Stimulated activated CD4-positive, alpha-beta T cell treated with anti-CD3 and anti-CD28 coated beads, TNF-alpha, amount 100 ng/mL, for 48 hours (primary cell): ENCODE measurements at places on chromosomes 11 and 22.

GRCh38 chr22:42308892-42309468 lies 38.5 kb upstream of the TCF20 start:
- no peak for DNase-seq

DNA sequence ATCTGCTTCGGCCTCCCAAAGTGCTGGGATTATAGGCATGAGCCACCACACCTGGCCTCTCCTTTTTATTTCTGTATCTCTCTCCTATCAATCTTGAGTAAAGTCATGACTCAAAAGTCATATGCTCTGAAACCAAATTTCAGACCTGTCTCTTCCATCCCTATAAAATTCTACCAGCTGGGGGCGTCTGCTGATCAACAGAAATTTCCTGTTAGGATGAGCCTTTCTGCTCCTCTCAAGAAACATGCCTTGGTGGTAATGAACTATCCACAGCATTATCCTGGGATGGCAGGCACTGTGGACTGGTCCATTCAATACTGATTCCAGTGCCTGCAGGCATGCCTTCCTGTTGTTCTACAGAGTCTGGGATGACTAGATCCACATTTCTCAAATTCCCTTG lies 472.6 kb downstream of the NELL1 start:
- DNase-seq, result no peak

- DNase-seq, result no peak
These were observed 439.7 kb downstream of the BUD13 start for GRCh38 chr11:116333001-116333535.

- no peak for DNase-seq
These were observed 7.9 kb downstream of the FOXR1 start for GRCh38 chr11:118979434-118979833.

DNA sequence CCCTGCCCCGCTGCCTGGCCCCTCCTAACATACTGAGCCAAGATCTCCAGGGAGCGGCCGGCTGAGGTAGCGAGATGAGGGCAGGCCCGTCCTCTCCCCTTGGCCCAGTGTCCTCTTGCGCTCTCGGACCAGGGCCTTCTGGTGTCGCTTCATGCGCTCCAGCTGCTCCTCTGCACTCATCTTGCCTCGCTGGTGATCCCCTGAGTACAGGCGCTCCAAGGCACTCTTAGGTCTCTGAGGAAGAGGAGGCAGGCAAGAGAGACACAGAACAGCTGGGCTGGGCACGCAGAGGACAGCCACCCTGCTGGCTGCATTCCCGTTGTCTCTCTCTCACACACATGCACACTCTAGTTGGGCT lies 50.6 kb downstream of the C11orf58 start:
- DNase-seq, result no peak

DNA sequence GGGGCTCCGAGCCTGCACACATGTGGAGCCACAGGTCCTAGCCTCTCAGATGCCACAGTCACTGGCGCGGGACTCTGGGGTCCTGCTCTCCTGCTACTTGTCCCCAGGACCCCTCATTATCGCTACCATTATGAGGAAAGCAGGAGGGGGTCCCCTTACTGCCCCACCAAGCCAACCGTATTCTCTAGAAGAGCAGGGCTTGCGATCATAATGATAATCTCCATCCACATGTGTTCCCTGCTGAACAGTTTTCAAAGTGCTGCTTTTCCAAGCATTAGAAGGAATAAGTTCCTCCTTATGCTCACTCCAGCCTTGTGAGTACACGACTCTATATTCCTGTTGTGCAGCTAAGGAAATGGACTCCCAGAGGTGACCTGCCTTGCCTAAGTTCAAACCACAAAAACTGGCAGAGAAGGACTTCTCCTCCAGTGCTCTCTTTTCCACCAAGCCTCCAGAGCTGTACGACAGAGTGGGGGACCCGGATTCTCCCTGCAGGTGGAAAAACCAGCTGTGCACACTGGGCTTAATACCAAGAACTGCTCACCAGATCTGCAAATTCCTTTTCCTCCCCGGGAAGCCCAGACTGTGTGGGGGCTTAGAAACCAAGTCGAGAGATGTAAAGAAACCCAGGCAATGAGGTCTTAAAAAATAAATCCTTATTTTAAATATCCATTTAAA lies 92.8 kb upstream of the DRD2 start:
- DNase-seq, result no peak

- no peak for DNase-seq
These were observed 16.2 kb upstream of the MUC5B start for GRCh38 chr11:1206391-1207271.

GRCh38 chr11:64947208-64947814 lies 11.6 kb upstream of the GPHA2 start:
- DNase-seq, result no peak

GRCh38 chr11:128236506-128237498 lies 350.6 kb downstream of the ETS1 start:
- no peak for DNase-seq

DNA sequence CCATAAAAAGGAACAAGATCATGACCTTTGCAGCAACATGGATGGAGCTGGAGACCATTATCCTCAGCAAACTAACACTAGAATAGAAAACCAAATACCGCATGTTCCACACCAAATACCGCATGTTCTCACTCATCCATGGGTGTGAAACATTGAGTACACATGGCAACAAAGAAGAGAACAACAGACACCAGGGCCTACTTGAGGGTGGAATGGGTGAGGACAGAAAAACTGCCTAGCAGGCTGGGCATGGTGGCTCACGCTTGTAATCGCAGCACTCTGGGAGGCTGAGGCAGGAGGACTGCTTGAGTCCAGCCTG lies 12.3 kb downstream of the EHD1 start:
- DNase-seq, result no peak
